Stimulated activated CD4-positive, alpha-beta T cell treated with anti-CD3 and anti-CD28 coated beads, Interleukin-12 subunit alpha, Interleukin-12 subunit beta, amount 100 ng/mL, for 48 hours (primary cell): ENCODE measurements at places on chromosomes 3 and 15.

DNA sequence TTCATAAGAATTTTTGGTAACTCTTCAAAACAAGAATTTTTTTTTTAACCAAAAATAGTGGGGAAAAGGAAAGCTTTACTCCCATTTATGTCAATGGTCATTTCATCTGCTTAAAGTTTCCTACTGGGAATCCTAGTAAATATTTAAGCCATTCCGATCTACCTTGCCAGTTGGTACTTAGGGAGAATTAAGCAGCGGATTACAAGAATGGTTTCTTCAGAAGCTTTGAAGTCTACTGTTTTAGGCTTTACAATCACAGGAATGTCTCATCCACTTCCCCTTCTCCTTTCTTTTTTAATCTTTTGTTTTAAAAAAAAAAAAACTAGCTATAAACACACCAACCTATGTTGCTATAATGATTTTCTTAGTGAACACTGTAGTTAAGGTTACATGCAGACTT is 341.4 kb upstream of the ATP11B start:
- no peak for DNase-seq

- DNase-seq: no peak
These were observed 110.5 kb upstream of the CCDC39 start for GRCh38 chr3:180789774-180790173.

- no peak for DNase-seq
These were observed 28.6 kb upstream of the MINAR1 start for GRCh38 chr15:79403501-79403900.

GRCh38 chr3:117566926-117567325 is 857.3 kb downstream of the TUSC7 start:
- DNase-seq: no peak

GRCh38 chr3:12486001-12486400 is 1.7 kb downstream of the TSEN2 start:
- DNase-seq: no peak

DNA sequence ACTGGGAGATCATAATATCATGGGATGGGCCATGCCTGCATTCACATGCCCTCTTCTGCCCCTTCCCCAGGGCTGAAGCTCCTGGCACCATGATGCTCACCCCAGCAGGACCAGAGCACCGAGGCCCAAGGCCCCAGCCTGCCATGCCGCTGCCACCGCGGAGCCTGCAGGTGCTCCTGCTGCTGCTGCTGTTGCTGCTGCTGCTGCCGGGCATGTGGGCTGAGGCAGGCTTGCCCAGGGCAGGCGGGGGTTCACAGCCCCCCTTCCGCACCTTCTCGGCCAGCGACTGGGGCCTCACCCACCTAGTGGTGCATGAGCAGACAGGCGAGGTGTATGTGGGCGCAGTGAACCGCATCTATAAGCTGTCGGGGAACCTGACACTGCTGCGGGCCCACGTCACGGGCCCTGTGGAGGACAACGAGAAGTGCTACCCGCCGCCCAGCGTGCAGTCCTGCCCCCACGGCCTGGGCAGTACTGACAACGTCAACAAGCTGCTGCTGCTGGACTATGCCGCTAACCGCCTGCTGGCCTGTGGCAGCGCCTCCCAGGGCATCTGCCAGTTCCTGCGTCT is 5.6 kb downstream of the PLXNA1 start:
- no peak for DNase-seq

DNA sequence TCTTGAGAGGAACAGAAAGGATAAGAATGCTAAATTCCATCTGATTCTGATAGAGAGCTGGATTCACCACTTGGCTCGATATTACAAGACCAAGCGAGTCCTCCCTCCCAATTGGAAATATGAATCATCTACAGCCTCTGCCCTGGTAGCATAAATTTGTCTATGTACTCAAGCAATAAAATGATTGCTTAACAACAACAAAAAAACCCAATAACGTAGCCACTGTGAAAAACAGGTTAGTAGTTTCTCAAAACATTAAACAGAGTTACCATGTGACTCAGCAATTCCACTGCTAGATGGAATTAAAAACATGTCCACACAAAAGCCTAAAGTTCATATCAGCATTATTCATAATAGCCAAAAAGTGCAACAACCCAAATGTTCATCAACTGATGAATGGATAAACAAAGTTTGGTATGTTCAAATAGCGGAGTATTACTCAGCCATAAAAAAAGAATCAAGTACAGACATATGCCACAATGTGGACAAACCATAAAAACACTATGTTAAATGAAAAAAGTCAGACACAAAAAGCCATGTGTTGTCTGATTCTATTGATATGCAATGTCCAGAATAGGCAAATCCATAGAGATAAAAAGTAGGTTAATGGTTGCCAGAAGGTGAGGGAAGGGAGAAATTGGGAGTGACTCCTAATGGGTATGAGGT is 16.8 kb downstream of the BCL2L10 start:
- DNase-seq: no peak

- no peak for DNase-seq
These were observed 69.8 kb upstream of the GRM7 start for GRCh38 chr3:6791161-6791560.

- DNase-seq: no peak
These were observed 146.5 kb downstream of the XXYLT1 start for GRCh38 chr3:195124378-195124992.

DNA sequence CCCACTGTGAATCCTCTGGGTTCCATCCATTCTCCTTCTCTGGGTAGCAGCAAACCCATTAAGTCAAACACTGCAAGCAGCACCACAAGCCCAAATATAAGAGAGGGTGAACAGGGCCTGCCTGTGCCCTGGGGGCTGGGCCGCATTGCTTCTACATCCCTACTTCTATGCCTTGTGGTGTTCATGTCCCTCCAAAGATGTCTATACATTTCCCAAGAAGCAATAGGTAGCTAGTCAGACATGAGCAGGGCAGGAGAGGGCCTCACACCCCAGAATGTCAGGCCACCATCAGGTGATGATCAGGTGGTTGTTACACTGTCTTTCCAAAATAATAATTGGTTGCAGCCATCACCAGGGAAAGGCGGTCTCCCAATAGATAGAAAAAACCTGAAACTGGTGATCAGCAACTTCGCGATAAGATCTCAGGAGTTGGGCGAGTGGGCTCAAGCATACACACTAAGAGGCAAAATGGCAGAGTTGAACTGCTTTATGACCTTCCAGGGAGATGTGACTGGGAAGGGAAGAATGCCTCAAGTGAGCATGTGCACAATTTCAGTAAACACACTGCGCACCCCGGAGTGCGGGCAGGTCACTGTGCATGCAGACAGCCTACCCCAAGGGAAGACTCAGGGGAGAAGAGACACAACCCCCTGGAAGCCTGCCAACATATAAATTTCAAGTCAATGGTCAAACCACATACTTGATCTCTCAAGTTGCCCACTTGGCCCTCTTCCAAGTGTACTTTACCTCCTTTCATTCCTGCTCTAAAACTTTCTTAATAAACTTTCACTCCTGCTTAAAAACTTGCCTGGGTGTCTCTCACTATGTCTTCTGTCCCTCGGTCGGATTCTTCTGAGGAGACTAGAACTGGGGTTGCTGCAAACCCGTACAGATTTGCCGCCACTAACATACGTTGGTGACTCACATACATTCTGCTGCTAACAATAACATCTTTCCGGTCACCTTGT is 39.9 kb downstream of the KLF15 start:
- no peak for DNase-seq

DNA sequence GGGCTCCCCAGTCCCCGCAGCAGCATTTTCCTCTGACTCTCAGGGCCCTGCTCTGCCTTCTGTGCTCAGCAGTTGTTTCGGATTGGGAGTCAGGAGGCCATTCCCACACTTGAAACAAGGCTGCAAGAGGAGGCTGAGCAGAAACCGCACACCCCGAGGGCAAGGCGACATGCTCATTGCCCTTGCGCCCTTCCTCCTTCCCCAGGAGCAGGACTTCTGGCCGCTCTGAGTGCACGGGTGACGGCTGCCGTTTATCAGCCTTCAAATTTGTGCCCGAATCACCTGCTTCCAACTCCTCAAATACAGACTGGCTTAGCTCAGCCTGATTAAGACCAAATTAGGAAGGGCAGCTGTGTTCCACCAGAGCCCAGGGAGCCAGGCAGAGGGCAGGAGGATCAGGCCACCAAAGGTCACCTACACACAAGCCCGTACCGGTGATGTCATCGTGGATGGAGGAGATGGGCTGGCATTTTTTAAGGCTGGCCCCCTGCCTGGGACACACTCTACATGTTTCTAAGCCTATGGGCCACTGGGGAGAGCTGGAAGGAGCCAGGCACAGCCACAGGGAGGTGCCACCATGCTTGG is 38.1 kb downstream of the TM2D3 start:
- no peak for DNase-seq
